Mesenchymal stem cell (in vitro differentiated cells and primary cell): ENCODE measurements at places on chromosomes 6 and 20.
A peak's percentile ranks its signal among the peaks of the same experiment; 100 is the strongest.

- no peak for DNase-seq
- no peak overlapping the region for H3K27ac ChIP-seq
- H3K36me3 ChIP-seq, result peaks cover 36% of the 10 kb centered on the region
Observed at GRCh38 chr6:148351309-148351708, 8.7 kb downstream of the SASH1 start.

- H3K27me3 ChIP-seq, result no peaks in the 10 kb centered on the region
- no peak overlapping the region for H3K4me3 ChIP-seq
- H3K27ac ChIP-seq, result no peak overlapping the region
- no peaks in the 10 kb centered on the region for H3K36me3 ChIP-seq
- no peaks in the 10 kb centered on the region for H3K4me1 ChIP-seq
Observed at GRCh38 chr6:10313799-10314162, 101.1 kb downstream of the TFAP2A start.

GRCh38 chr6:6479785-6480184 lies 108.7 kb upstream of the LY86 start:
- H3K36me3 ChIP-seq, result no peaks in the 10 kb centered on the region
- H3K4me3 ChIP-seq, result no peak overlapping the region
- H3K4me1 ChIP-seq, result no peaks in the 10 kb centered on the region
- DNase-seq, result no peak

- H3K4me1 ChIP-seq, result no peaks in the 10 kb centered on the region
- H3K27ac ChIP-seq, result no peak overlapping the region
- H3K4me3 ChIP-seq, result no peak overlapping the region
- no peaks in the 10 kb centered on the region for H3K27me3 ChIP-seq
- no peaks in the 10 kb centered on the region for H3K36me3 ChIP-seq
Observed at GRCh38 chr6:22521035-22521434, 48.3 kb upstream of the HDGFL1 start.

- H3K4me1 ChIP-seq, result peaks cover 10% of the 10 kb centered on the region
- no peak overlapping the region for H3K4me3 ChIP-seq
- no peak for DNase-seq
Observed at GRCh38 chr20:50001784-50002311, 19.1 kb downstream of the SNAI1 start.

DNA sequence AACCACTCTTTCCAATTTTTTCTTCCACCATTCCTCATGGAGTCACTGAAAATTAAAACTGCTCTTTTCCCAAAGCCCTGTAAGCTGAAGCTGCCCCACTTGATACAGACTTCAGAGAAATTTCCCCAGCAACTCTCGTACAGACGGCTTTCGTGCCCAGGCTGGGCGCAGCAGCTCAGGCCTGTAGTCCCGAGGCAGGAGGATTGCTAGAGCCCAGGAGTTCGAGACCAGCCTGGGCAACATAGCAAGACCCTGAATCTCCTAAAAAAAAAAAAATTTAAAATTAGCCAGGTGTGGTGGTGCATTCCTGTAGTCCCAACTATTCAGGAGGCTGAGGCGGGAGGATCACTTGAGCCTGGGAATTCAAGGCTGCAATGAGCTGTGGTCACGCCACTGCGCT lies 6.6 kb downstream of the PPDPF start:
- peaks cover 36% of the 10 kb centered on the region for H3K27me3 ChIP-seq
- DNase-seq, result no peak
- peaks cover 13% of the 10 kb centered on the region for H3K4me1 ChIP-seq
- H3K36me3 ChIP-seq, result peaks cover 22% of the 10 kb centered on the region
- no peak overlapping the region for H3K4me3 ChIP-seq

- H3K36me3 ChIP-seq, result no peaks in the 10 kb centered on the region
- H3K4me1 ChIP-seq, result peaks cover 6% of the 10 kb centered on the region
Observed at GRCh38 chr6:24825130-24825630, 26.5 kb upstream of the ARMH2 start.

GRCh38 chr6:9620687-9621086 lies 794.2 kb downstream of the TFAP2A start:
- no peaks in the 10 kb centered on the region for H3K4me1 ChIP-seq
- H3K4me3 ChIP-seq, result no peak overlapping the region
- no peak overlapping the region for H3K27ac ChIP-seq
- no peaks in the 10 kb centered on the region for H3K27me3 ChIP-seq

- H3K36me3 ChIP-seq, result no peaks in the 10 kb centered on the region
- H3K27ac ChIP-seq, result no peak overlapping the region
- no peak overlapping the region for H3K4me3 ChIP-seq
- H3K27me3 ChIP-seq, result no peaks in the 10 kb centered on the region
Observed at GRCh38 chr6:45047573-45047972, 280.6 kb upstream of the RUNX2 start.

DNA sequence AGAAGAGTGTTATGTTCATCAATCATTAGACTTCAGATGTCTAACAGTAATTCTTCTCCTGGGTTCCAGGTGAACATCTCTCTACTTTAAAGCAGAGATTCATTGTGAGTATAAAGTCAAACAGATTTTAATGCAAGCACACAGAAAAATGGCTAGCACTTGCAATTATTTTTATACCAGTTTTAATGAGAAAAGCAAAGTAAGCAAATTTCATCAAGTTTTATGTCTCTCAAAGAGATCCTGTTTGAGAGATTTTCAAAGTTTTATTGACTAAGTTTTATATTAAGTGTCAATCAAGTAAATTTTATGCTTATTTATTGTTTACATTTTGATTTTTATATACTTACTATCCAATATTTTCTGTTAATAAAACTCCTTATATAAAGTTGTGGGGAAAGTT lies 1628.5 kb downstream of the HACE1 start:
- H3K27ac ChIP-seq, result no peak overlapping the region
- H3K4me3 ChIP-seq, result no peak overlapping the region
- no peaks in the 10 kb centered on the region for H3K36me3 ChIP-seq
- H3K4me1 ChIP-seq, result no peaks in the 10 kb centered on the region
- H3K27me3 ChIP-seq, result no peaks in the 10 kb centered on the region
- no peak for DNase-seq

DNA sequence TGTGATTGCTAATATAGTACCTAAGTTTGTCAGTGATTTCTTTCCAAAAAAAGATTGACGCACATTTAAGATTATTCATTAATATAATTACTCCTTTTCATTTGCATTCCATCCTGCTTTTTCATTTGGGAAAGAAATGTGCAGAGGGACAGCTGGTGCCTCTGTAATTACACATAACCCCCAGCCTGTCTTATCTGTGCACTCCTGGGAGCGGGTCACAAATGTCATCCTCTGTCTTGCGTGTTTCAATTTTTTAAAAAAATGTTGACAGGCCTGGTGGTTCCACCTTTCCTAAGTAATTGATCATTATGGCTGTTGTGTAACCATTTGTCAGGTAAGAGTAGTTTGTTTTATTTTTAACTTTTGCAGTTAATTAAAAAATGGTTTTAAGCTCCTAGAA lies 92.7 kb downstream of the SLX4IP start:
- H3K27me3 ChIP-seq, result no peaks in the 10 kb centered on the region
- H3K4me3 ChIP-seq, result no peak overlapping the region
- DNase-seq, result no peak

DNA sequence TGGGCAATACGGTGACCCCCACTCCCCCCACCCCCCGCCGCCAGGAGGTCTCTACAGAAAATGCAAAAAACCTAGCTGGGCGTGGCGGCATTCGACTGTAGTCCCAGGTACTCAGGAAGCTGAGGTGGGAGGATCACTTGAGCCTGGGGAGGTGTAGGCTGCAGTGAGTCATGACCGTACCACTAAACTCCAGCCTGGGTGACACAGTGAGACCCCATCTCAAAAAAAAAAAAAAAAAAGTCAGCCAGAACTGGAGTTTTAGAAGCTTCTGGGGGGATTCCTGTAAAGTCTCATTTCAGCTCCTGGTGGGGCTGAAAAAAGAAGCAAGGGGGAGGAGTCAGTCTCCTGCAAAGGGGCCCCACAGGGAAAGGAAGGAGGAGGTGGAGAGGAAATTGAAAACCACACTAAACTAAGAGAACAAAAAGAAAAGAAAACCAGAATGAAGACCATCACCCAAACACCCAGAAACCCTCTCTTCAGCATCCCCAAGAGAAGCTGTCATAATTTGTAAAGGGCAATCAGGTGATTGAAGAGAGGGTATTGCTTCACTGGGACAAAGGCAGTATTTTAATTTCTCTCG lies 50.4 kb downstream of the NOL4L start:
- H3K27ac ChIP-seq, result no peak overlapping the region
- peaks cover 25% of the 10 kb centered on the region for H3K27me3 ChIP-seq
- H3K36me3 ChIP-seq, result no peaks in the 10 kb centered on the region
- DNase-seq, result no peak
- H3K4me3 ChIP-seq, result no peak overlapping the region
- H3K4me1 ChIP-seq, result peaks cover 20% of the 10 kb centered on the region

DNA sequence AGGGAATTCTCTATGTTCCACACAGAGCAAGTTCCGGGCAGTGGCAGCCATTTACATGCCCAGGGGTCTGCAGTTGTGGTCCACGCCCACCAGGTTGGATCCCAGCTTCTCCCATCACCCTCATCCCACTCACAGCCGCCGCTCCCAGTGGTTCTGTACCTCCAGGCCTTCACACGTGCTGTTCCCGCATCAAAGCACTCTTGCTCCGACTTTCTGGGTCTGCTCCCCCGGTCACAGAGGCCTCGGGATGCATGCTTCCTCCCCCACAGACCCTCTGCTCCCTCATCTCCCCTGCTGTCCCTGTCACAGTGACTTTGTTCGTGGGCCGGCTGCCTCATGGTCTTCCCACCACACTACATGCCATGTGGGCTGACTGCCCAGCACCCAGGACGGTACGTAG lies 332.5 kb downstream of the TAF4 start:
- H3K27ac ChIP-seq, result no peak overlapping the region
- H3K4me3 ChIP-seq, result peak overlapping the region; percentile 29
- H3K27me3 ChIP-seq, result peaks cover 30% of the 10 kb centered on the region
- no peak for DNase-seq
- no peaks in the 10 kb centered on the region for H3K36me3 ChIP-seq

DNA sequence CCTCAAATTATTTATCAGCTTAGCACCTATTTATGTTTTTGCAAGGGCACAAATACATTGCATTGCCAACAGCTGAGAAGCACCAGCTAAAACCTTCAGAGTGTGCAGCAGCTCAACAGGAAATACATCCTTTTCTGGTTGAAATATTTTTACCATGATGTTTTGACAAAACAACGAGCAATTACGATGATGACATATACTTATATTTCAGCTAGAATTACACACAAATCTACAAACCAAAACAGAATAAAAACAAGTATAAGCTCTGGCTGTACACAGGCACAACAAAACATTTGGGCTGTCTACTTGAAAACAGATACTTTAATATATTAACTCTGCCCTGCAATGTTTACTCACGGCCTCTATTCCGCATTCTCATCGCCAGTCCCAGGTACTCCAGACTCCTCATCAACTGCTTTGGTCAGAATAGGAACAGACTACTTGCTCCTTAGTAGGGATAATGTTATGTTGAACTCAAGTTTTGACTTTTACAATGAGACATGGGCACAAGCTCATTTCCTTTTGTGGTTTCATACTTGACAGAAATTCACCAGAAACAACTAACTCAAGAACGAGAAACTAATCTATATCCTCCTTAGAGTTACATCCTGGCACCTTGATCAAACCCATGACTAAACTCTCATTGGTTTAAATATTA lies 377.6 kb downstream of the ESR1 start:
- H3K27me3 ChIP-seq, result no peaks in the 10 kb centered on the region
- H3K36me3 ChIP-seq, result peaks cover 41% of the 10 kb centered on the region

DNA sequence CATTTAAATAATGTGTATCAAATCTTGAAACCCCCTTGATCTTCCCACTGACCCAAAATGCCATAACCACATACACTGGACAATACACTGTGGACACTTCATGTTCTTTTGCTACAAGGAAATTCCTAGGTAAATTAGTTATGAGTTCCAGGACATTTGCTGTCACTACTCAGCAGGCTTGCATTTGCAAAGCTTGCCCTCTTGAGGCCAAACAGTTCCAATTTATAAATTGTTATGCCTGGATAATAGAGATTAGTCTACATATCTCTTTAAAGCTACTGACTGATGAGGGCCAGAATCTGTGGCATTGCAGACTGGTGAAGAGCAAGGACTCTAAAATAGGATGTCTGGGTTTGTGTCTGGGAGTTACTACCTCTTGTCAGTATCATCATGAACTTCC lies 17.4 kb upstream of the RAB32 start:
- peak; percentile 5 for DNase-seq
- no peak overlapping the region for H3K4me3 ChIP-seq
- H3K4me1 ChIP-seq, result no peaks in the 10 kb centered on the region
- H3K27me3 ChIP-seq, result no peaks in the 10 kb centered on the region
- H3K27ac ChIP-seq, result no peak overlapping the region

DNA sequence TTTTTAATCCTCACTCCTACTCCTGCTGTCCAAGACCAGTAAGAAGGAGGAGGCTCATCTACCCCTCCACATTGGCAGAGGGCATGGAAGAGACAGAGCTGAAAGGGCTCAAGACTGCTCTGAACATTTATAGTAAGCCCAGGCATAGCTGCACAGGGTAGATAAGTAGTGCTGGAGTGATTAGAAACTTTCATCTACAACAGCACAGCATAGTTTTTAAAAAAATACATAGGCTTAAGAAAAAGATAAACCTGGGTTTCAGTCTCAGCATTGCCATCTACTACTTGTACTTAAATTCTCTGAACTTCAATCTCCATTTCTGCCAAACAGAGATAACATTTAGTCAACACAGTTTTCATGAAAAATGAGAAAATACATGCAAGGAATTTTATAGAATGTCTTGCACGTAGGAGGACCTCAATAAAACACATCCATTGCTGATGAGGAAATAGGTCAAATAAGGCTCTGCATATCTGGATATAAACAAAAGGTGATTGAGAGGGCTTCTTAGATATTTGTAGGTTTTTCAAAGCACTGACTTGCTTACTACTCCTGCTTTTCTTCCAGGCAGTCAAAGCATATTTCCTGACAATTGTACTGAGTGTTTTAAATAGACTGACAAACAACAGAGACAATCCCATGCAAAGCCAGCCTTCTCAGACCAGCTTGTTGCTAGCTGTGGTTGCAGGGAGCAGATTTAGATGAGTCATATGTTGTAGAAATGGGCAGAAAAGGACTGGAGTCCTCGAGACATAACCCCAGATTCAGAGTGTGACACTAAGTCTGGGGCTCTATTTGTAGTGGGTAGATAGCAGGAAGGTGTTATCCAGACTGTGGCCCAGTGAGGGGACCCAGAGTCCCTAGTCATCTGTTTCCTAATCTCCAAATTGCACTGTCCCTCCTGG lies 107.4 kb upstream of the TAB2 start:
- no peaks in the 10 kb centered on the region for H3K4me1 ChIP-seq
- peak; percentile 93 for DNase-seq
- no peaks in the 10 kb centered on the region for H3K36me3 ChIP-seq
- no peak overlapping the region for H3K4me3 ChIP-seq
- no peak overlapping the region for H3K27ac ChIP-seq
- H3K27me3 ChIP-seq, result no peaks in the 10 kb centered on the region

GRCh38 chr20:14715400-14715799 lies 378.0 kb upstream of the FLRT3 start:
- DNase-seq, result no peak
- H3K4me1 ChIP-seq, result peaks cover 1% of the 10 kb centered on the region
- no peak overlapping the region for H3K27ac ChIP-seq
- no peak overlapping the region for H3K4me3 ChIP-seq

DNA sequence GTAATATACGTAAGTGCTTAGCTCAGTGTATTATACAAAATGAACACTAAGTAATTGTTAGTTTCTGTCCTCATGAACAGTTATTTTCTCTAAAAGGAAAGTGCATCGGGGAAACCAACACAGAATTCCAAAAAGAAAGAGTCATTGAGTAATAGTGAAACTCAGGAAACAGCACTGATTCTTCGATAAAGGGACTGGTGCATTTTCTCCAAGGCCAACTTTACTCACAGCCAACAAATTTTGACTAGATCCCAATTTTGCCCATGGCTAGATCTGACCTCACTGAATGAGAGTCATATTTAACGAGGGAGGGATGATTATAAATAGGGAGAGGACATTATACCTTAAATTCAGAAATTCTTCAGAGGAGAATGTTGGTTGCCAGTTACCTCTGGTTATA lies 390.9 kb upstream of the NRSN1 start:
- no peak for DNase-seq
- no peak overlapping the region for H3K27ac ChIP-seq
- H3K27me3 ChIP-seq, result no peaks in the 10 kb centered on the region
- H3K36me3 ChIP-seq, result no peaks in the 10 kb centered on the region
- no peak overlapping the region for H3K4me3 ChIP-seq
